T-helper 17 cell (primary cell): ENCODE measurements at places on chromosomes 16 and 17. TPM values are rescaled to one million over a fixed set of nuclear protein-coding genes. Genes with fewer than 3 reads are reported as not detected.

The FSCN2 gene
- 0.65 TPM for total RNA-seq

- no peak overlapping the region for H3K4me3 ChIP-seq
- DNase-seq: no peak
- H3K36me3 ChIP-seq: no peaks in the 10 kb centered on the region
- H3K4me1 ChIP-seq: no peaks in the 10 kb centered on the region
- no peaks in the 10 kb centered on the region for H3K27me3 ChIP-seq
Measured at GRCh38 chr17:37291351-37291750, 84.4 kb upstream of the C17orf78 start.

The SCARF1 gene
- total RNA-seq: 1.6 TPM

The SPIRE2 gene
- 3.3 TPM for total RNA-seq

DNA sequence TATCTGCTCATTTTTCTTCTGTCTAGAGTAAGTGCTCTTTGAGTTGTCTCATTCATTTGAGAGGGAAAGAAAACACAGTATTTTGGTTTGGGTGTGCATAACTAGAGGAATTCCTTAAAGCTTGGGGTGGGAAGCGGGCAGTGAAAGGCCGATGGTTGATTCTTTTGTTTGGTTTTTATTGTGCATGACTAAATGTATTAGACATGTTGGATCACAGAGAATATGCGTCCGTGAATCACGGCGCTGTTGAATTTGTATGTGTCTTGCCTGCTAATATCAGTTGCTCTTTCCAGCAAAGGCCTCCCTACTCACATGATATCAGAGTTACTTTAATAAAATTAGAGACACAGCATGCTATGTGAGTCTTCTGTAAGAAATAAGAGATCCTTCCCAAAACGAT, 180.0 kb downstream of the CHD9NB start:
- no peak overlapping the region for H3K4me3 ChIP-seq
- DNase-seq: no peak
- H3K4me1 ChIP-seq: no peaks in the 10 kb centered on the region
- H3K27ac ChIP-seq: no peak overlapping the region
- no peaks in the 10 kb centered on the region for H3K36me3 ChIP-seq

GRCh38 chr16:85588562-85589503, 24.3 kb upstream of the GSE1 start:
- H3K27me3 ChIP-seq: no peaks in the 10 kb centered on the region
- H3K27ac ChIP-seq: no peak overlapping the region
- peaks cover 2% of the 10 kb centered on the region for H3K4me1 ChIP-seq
- no peak overlapping the region for H3K4me3 ChIP-seq
- no peak for DNase-seq

GRCh38 chr17:69455040-69455439, 40.5 kb downstream of the MAP2K6 start:
- peaks cover 46% of the 10 kb centered on the region for H3K4me1 ChIP-seq
- H3K27me3 ChIP-seq: no peaks in the 10 kb centered on the region
- no peak overlapping the region for H3K27ac ChIP-seq
- DNase-seq: no peak

DNA sequence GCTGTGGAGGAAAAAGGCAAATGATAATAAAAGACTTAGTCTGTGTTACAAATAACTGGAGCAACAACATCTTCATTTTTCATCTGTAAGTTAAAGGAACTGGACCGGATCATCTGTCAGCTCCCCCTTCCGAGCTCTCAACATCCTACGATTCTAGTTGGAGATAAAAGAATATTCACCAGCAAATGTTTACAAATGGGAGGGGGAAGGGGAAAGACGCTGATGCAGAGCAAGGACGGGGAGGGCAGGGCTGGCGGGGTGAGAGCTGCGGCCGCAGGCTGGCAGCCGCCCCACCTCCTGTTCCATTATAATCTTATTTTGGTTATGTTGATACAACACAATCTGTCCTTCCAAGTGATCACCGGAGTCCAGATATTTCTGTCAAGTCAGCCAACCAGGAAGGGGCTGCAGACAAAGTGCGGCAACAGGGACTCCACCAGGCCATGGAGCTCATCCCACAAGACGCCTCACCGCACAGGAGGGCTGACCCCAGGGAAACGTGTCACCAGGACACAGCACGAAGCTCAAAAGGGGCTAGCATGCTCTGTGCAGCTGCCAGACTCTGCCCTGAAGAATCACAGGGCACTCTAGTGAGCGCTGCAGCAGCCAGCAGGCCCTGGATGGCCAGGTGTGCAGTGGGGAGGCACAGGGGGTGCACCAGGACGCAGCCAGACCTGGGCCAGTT, 19.7 kb downstream of the FBXO31 start:
- DNase-seq: no peak
- no peak overlapping the region for H3K4me3 ChIP-seq
- peaks cover 3% of the 10 kb centered on the region for H3K36me3 ChIP-seq

The SLC52A1 gene
- 0.12 TPM for total RNA-seq

The BRIP1 gene
- total RNA-seq: 2.3 TPM

The ZNF830 gene
- 28.0 TPM for total RNA-seq

GRCh38 chr17:74386386-74386785, 19.1 kb downstream of the GPR142 start:
- H3K27ac ChIP-seq: no peak overlapping the region
- peaks cover 37% of the 10 kb centered on the region for H3K27me3 ChIP-seq
- peaks cover 4% of the 10 kb centered on the region for H3K4me1 ChIP-seq
- no peak for DNase-seq

DNA sequence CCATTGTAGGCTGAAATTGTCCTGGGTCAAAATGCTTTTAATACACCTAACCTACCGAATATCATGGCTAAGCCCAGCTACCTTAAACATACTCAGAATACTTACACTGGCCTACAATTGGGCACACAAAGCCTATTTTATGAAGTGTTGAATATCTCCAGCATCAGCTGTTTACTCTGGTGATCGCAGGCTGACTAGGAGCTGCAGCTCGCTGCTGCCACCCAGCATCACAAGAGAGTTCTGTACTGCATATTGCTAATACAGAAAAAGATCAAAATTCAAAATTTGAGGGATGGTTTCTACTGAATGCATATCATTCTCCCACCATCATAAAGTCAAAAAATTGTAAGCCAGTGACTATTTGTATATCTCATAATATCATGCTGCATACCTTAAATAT, 55.3 kb downstream of the ULK2 start:
- no peaks in the 10 kb centered on the region for H3K27me3 ChIP-seq
- no peak overlapping the region for H3K27ac ChIP-seq

GRCh38 chr17:11334493-11334892, 93.5 kb downstream of the SHISA6 start:
- H3K4me1 ChIP-seq: no peaks in the 10 kb centered on the region
- no peak for DNase-seq
- no peaks in the 10 kb centered on the region for H3K27me3 ChIP-seq
- no peak overlapping the region for H3K4me3 ChIP-seq
- H3K36me3 ChIP-seq: no peaks in the 10 kb centered on the region
- H3K27ac ChIP-seq: no peak overlapping the region

DNA sequence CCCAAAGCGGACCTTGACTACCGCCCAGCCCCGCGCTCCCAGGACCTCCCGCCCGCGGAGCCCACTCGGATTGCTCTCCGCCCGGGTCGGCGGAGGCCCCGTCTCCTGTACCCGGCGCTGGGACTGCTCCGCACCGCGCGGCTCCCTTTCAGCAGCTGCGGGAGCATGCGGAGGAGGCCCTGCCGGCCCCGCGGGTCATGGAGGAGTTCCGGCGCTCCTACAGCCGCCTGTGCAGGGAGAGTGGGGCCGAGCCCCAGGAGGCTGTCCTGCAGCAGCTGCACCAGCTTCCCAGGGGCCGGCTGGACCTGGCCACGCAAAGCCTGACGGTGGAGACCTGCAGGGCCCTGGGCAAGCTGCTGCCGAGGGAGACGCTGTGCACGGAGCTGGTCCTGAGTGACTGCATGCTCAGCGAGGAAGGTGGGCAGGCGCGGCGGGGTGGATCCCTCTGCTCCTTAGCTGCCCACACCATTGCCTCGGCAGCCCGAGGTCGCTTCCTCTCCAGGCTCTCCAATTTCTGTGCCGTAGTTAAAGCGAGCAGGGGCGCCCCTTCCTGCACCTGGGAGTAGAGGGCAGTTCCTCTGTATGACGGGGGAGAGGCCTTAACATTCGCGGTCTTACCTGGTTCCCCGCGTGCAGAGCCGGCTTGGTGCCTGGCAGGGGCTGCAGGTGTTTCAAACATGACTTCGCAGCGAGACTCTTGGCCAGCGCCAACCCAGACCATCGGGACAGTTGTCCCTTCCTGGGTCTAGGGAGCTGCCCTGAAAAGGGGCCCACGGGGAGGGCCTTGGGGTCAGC, 539 bp downstream of the LRRC45 start:
- no peak overlapping the region for H3K27ac ChIP-seq
- H3K36me3 ChIP-seq: no peaks in the 10 kb centered on the region
- DNase-seq: no peak
- H3K4me3 ChIP-seq: peak overlapping the region; percentile 87
- H3K27me3 ChIP-seq: no peaks in the 10 kb centered on the region
- peaks cover 22% of the 10 kb centered on the region for H3K4me1 ChIP-seq

DNA sequence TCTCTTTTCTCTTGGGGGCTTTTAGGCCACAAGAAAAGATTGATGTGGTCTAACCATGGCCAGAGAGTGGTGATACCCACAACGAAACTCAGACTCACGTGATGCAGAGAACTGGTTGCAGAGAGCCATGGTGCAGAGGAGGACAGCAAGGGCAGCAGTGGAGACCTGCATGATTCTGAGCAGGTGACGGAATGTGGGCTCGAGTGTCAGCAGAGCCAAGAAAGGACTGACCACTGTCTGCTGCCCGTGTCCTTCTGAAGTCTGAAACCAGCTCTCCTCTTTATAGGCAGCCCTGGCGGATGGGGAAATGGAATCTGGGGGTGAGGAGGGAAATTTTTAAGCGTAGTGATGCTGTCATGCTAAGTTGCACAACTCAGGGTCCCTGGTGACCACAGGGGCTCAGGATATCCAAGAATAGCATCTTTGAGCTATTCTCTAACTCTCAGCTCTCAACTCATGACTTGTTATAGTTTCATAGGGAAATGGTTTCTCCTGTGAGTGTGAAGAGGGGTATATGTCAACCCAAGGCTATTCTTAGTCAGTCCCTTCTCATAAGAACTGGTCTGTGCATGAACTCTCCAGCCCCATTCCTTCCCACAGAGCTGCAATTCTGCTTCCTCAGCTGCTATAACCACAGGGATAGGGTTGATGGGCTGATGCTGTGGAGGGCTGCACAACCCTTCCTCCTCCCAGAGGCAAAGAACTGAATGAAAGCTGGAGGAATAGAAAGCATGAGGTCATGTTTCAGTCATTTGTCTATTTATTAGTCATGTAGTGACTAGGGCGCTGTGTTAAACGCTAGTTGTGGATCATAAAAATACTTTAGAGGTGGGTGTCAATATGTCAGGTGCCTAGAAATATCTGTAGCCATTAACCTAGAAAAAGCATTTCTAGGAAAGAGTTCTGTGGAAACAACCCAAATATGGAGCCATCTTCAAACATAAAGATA, at the start of gene CCL3:
TSS of gene CCL3 (minus strand) at position 256 of the 949 bp plus-strand sequence. CDS start at position 171, 85 bp downstream.
- peaks cover 8% of the 10 kb centered on the region for H3K4me1 ChIP-seq
- H3K36me3 ChIP-seq: peaks cover 4% of the 10 kb centered on the region
- peak within 1 kb of the TSS; percentile 52 for H3K4me3 ChIP-seq
- no peak for DNase-seq
- H3K27ac ChIP-seq: peak within 1 kb of the TSS; percentile 37
- peaks cover 44% of the 10 kb centered on the region for H3K27me3 ChIP-seq

DNA sequence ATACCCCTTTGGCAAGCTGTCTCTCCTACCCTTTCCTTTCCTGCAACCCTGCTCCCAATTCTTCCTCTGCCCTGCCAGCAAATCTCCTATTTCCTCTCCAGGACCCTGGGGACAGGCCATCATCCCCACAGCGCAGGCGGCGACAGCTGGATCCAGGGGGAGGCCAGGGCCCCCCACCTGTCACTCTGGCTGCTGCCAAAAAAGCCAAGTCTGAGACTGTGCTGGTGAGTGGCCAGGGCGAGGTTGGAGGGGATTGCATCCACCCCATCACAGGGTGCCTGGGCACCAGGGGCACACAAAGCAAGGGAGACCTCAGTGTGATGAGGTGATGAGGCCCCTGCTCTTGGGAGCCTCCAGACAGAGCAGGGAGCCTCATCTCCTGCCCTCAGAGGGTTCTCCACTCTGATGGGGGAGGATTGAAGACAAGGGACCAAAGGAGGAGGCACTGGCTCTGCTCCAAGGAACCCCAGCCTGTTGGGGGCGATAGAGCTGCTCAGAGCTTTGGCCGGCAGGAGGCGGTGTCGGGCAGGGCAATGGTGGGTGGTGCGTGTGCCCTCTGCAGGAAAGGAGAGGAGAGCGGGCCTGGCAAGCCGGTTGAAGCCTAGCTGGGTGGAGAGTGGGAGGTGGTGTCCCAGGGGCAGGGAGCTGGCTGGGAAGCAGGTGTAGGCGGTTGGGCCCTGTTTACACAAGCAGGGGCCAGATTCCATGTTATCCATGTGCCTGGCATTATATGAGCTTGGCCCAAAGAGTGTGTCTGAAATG, 15.6 kb upstream of the PDK2 start:
- no peaks in the 10 kb centered on the region for H3K27me3 ChIP-seq
- peaks cover 2% of the 10 kb centered on the region for H3K36me3 ChIP-seq
- H3K27ac ChIP-seq: peak overlapping the region; percentile 56
- no peak for DNase-seq
- peaks cover 6% of the 10 kb centered on the region for H3K4me1 ChIP-seq

The JUP gene
- 0.63 TPM for total RNA-seq

The G6PC1 gene
- total RNA-seq: not detected

The CHST4 gene
- total RNA-seq: not detected

GRCh38 chr17:35117984-35118383, 1.7 kb downstream of the RAD51D start:
- peaks cover 26% of the 10 kb centered on the region for H3K4me1 ChIP-seq
- peaks cover under 1% of the 10 kb centered on the region for H3K36me3 ChIP-seq
- H3K27me3 ChIP-seq: no peaks in the 10 kb centered on the region
- peak overlapping the region; percentile 78 for H3K4me3 ChIP-seq
- no peak for DNase-seq
- H3K27ac ChIP-seq: peak overlapping the region; percentile 86

GRCh38 chr16:75621170-75621477, 2.0 kb downstream of the ADAT1 start:
- H3K27me3 ChIP-seq: no peaks in the 10 kb centered on the region
- H3K4me3 ChIP-seq: no peak overlapping the region
- H3K27ac ChIP-seq: peak overlapping the region; percentile 96
- H3K4me1 ChIP-seq: peaks cover 45% of the 10 kb centered on the region
- peaks cover 9% of the 10 kb centered on the region for H3K36me3 ChIP-seq
- no peak for DNase-seq

DNA sequence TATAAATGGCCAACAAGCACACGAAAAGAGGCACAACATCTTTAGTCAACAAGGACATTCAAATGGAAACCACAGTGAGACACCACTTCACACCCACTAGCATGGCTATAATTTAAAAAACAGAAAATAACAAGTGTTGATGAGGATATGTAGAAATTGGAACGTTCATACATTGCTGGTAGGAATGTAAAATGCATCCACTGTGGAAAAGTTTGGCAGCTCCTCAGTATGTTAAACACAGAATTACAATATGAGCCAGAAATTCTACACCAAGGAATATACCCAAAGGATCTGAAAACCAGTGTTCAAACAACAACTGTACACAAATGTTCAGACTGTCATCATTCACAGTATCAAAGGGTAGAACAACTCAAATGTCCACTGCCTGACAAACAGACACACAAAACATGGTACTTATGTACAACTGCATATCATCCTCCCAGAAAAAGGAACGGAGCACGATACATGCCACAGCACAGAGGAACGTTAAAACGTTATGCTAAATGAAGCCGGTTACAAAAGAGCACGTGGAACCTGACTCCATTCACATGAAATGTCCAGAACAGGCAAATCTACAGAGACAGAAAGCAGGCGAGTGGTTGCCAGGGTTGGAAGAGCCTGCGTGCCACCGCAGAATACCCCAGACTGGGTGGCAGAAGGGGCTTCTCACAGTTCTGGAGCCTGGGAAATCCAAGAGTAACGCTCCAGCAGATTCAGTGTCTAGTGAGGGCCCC, 32.8 kb upstream of the METRNL start:
- peaks cover 4% of the 10 kb centered on the region for H3K36me3 ChIP-seq
- no peaks in the 10 kb centered on the region for H3K27me3 ChIP-seq
- H3K4me1 ChIP-seq: peaks cover 28% of the 10 kb centered on the region
- DNase-seq: no peak
